Astrocyte of the cerebellum (primary cell): ENCODE measurements at places on chromosomes 5 and 9.

- DNase-seq, result no peak
Measured at GRCh38 chr5:158435161-158435616, 576.2 kb upstream of the CLINT1 start.

DNA sequence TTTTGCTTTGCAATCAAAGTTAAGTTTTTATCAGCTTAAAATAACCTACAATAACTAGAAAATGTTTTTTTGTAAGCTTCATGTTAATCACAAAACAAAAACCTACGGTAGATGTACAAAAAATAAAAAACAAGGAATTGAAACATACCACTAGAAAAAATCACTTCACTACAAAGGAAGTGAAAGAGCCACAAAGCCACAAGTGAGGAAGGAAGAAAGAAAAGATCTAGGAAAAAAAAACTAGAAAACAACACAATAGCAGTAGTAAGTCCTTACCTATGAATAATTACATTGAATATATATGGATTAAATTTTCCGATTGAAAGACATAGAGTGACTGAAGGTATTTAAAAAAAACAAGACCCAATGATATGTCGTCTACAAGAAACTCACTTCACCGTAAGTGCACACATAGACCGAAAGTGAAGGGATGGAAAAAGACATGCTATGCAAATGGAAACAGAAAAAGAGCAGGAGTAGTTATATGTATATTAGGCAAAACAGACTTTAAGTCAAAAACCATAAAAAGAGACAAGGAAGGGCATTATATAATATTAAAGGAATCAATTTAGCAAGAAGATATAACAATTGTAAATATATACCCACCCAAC, 13.4 kb upstream of the ZDHHC21 start:
- DNase-seq, result no peak

GRCh38 chr9:91118704-91119025, 243.1 kb downstream of the AUH start:
- no peak for DNase-seq

DNA sequence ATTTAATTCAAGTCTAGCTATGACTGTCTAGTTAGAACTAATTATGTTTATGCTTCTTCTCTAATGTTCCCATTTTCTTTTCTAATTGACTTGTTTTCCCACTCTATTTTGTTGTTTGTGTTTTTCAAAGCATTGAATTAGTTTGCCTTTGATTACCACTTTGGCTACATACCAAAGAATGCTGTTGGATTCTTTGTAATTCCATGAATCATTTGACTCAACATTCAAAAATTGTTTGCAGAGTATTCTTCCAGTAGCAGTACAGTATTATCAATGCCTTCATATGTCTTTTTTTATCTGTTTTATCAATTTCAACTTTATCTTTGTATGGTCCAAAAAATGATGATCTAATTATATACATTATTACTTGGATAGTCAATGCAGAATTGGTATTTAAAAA, 288.7 kb downstream of the RFX3 start:
- no peak for DNase-seq

DNA sequence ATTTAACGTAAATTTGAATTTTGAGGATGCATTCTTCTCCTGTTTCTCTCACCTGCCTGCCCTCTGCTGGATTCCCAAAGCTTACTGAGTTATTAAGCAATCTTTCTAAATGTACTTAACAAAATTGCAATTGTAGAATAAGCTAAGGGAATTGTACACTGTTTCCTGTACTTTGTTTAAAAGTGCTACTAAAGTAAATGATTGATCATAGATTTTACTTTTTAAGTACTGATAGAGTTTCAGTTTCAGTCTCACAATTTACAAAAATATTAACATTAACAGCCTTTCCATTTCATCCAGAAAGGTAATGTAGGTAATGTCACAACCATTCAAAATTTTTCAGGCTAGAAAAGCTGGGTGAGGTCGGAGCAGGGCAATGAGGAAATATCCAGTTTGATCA, 4.8 kb upstream of the RANBP17 start:
- DNase-seq, result no peak

DNA sequence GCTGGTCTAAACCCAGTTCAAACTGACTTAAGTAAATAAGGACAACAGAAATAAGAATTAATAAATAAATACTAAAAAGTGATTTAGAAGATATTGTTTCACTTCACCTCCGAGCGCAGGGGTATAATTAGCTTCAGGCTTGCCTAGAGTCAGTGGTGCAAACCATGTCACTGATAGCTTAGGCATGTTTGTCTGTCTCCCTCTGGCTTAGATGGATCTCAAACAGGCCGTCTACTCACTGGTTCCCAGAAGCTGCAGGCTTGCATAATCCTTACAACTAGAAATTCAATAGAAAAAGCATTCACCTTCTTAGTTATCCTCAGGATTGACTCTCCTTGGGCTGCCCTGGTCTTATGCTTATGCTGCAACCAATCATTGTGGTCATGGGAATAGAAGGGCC, 629.8 kb upstream of the WWC1 start:
- DNase-seq, result no peak

DNA sequence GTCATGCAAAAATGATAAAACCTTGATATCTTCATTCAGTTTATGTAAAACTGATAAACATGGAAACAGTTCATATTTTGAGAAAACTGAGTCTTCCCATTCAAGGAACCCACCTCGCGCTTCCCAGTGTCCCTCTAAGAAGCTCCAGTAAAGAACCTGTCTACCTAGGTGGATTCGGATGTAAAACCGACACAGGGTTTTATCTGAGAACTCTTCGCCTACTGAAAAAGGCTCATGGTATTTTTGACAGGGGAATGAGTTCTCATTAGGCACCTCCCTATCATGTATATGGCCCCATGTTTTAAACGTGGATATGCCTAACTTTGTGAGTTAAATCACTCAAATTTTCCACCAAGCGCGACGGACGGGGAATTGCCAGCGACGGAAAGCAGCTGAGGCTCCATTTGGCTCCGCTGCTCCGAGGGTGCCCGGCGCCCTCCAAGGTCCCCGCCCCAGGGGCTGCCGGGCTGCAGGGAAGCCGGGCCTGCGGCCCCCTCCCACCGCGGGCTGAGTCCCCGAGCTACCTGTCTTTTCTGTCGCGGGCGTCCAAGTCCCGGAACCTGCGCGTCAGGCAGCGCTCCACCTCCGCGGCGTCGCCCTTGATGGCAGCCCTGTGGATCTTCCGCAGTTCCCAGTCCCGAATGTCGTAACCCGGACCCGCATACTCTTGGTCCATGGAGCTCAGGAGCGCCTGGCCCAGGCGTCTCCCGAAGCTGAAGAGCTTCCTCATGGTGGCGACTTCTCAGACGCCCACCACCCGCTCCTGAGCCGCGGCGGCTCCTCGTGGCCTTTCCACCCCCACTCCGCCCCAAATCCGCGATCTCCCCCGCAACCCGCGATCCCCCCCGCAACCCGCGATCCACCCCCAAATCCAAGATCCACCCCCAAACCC, 594 bp downstream of the ANKRD18A start:
- DNase-seq, result no peak
